Right forelimb (tissue), 1 donor: ENCODE measurements at places on chromosomes 3 and 15.

- no peak for DNase-seq
Observed at GRCh38 chr3:158095814-158096704, 10.2 kb downstream of the SHOX2 start.

DNA sequence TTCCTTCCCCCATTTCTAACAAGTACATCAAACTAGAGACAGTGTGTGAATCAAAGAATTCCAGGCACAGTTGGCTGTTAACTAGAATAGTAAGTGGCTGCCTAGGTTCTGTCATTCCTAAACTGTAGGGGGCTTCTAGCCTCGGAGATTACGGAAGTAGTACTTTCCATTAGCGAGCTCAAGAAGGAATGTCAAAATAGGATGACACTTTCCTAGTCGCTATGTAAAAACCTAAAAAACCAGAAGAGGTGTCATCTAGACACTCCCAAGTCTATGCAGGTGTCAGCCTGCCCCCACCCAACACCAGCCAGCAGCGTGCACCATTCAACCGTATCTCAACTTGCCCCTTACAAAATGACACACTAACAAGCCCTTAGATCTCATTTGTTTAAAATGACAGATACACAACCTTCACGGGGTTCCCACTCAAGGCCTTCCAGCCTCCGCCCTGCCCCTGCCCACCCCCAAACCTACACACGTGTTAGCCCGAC, 874 bp downstream of the INO80 start:
- no peak for DNase-seq

DNA sequence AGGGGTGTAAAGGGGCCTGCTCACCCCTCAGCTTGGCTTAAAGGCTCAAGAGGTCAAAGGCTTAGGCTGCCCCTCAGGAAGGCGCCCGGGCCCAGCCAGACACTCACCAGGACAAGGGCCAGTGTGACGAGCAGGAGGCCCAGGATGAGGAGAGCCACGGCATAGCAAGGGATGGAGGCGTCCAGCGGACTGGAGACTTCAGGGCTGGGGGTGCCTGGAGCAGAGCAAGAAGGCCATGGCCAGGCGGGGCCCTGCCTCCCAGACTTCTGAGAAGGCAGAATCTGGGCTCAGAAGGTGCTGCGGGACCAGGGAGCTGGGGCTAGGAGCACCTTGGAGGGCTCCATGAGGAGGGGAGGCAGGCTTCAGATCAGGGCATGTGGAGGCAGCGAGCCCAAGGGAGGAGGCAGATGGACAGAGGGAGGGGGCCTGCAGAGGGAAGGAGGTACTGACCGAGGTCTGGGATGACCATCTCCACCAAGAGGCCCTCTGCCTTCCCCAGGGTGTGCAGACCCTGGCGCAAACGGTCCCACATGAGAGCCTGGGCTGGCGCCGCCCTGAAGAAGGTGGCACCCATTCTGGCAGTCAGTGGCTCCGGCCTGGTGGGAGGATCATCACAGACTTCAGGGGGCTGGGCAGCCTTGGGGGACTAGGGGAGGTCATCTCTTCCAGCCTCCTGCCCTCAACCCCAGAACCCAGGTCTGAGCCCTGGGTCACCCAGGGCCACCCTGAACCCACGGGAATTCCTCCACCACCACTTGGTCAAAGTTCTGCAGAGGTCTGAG, 24.5 kb downstream of the C15orf39 start:
- no peak for DNase-seq

DNA sequence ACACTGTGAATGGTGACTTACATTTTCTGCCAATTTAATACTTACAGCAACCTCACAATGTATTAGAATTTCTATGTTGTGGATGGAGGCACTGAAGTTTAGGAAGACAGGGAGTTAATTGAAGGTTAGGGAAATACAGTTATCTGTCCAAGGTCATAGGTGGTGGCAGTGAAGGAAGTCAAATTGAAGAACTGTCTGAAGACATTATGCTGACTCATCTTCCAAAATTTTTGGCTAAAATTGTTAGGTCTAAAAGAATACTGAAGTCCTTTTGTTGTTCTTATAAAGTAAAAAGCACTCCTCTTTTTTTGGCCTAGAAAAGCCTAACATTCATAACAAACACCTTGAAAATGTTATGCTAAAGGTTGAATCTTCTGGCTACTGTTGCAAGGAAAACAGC, 27.7 kb downstream of the EMC4 start:
- DNase-seq = no peak

DNA sequence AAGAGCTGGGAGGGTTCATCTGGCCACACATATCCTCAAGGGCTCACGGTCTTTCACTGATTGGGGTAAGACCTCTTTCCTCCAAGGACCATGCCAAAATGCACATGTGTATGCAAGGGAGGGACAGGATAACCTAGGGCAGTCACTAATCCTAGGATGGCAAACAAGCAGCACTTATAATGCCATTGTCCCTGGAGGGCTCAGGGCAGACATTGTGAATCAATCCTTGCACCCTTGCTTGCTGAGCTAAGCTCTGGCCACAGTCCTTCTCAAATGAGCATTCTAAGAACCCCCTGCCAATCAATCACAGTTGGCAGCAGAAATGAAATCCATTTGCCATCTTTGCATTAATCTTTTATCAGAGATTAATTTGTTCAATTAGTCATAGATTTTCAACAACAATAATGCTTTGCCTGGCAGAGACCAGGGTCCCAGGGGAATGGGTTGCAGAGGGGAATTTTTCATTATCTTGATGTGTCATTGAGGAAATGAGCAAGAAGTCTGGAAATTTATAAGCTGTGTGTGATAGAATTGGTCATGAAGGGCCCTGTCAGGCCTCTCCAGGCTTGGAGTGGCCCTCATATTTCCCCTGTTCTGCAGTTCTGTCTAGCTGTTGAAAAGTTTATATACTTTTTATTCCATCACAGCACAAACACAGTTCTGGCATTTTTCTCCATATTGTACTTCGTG, 57.2 kb upstream of the KY start:
- no peak for DNase-seq

GRCh38 chr3:196666001-196666867, 26.7 kb downstream of the NRROS start:
- DNase-seq = no peak

GRCh38 chr3:39755100-39755499, 54.3 kb upstream of the MYRIP start:
- no peak for DNase-seq

DNA sequence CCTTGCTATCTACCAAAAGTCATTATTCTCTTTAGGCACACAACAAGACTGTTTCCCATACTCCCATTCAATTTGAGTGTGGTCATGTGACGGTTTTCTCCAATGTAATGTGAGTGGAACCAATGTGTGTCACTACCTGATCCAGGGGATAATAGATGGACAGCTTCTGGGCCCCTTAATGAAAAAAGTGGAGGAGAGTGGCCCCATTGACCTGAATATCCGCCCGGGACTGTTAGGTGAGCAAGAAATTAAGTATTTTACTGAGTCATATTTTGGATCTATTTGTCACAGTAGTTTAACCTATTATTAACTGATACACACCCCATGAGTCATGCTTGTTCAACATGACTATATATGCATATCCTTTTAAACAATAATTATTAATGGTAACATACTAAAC, 15.1 kb upstream of the ARID3B start:
- no peak for DNase-seq
